ENCODE measurements at places on chromosomes 3 and 15.

DNA sequence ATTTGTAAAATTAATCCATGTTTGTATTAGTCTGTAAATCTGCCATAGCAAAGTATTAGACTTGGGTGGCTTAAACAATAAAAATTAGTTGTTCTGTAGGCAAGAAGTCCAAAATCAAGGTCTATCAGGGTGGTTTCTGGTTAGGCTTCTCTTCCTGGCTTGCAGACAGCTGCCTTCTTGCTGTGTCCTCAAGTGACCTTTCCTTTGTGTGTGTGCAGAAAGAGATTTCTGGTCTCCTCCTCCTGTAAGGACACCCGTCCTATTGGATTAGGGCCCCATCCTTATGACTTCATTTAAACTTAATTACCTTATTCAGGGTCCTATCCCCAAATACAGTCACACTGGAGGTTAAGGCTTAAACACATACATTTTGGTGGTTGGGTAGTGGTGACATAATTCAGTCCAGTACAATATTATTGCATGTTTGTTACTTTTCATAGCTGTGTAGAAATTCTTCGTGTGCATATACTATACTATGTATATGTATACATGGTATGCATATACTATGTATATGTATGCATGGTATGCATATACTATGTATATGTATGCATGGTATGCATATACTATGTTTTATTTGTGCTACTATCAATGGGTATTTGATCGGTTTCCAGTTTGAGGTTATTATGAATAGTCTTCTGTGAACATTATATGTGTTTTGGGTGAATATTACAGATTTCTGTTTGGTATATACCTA is 57.9 kb upstream of the RNU6-1 start:
- no peak for DNase-seq

- no peak for DNase-seq
Measured at GRCh38 chr15:75451202-75451673, 252 bp downstream of the SIN3A start.

DNA sequence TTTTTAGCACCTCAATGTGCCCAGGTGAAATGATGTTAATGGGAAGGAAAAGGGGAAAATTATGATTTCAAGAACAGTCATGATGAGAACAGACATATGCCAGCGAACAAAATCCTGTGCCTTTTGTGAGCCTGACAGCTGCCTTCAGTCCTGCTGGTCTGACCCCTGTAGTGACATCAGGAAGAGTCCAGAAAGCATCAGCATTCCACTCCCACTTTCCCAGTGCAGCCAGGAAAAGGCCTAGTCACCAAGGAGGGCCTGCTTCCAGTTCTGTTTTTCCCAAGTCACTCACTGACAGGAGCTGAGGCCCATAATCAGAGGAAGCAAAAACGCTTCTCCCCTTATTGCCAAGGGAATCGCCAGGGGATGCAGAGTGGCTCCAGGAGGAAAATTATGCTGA is 218.4 kb downstream of the ABHD5 start:
- no peak for DNase-seq

GRCh38 chr3:1824359-1824758 is 274.3 kb upstream of the CNTN4 start:
- DNase-seq: no peak

Measured in stimulated activated CD4-positive, alpha-beta T cell treated with anti-CD3 and anti-CD28 coated beads, Interleukin-1b, Interleukin-23, amount 100 ng/mL, for 4 hours (primary cell).